Type B pancreatic cell (in vitro differentiated cells): ENCODE measurements at places on chromosomes 16 and 17. TPM values are rescaled to one million over a fixed set of nuclear protein-coding genes. Genes with fewer than 3 reads are reported as not detected.
A peak's percentile ranks its signal among the peaks of the same experiment; 100 is the strongest.

GRCh38 chr17:57666946-57667345, 78.2 kb downstream of the CCDC182 start:
- H3K4me1 ChIP-seq = peaks cover 68% of the 10 kb centered on the region
- peak; percentile 50 for DNase-seq
- H3K27ac ChIP-seq = no peak overlapping the region
- H3K36me3 ChIP-seq = peaks cover 12% of the 10 kb centered on the region

- H3K27me3 ChIP-seq = no peaks in the 10 kb centered on the region
- no peak overlapping the region for H3K27ac ChIP-seq
- DNase-seq = no peak
- no peak overlapping the region for H3K4me3 ChIP-seq
- H3K36me3 ChIP-seq = no peaks in the 10 kb centered on the region
Measured at GRCh38 chr17:55571095-55571494, 59.8 kb upstream of the SMIM36 start.

GRCh38 chr17:21511363-21512195, 135.4 kb downstream of the KCNJ12 start:
- no peak overlapping the region for H3K27ac ChIP-seq
- H3K4me3 ChIP-seq = peak overlapping the region; percentile 71
- DNase-seq = peak; percentile 85
- H3K27me3 ChIP-seq = peaks cover 55% of the 10 kb centered on the region

DNA sequence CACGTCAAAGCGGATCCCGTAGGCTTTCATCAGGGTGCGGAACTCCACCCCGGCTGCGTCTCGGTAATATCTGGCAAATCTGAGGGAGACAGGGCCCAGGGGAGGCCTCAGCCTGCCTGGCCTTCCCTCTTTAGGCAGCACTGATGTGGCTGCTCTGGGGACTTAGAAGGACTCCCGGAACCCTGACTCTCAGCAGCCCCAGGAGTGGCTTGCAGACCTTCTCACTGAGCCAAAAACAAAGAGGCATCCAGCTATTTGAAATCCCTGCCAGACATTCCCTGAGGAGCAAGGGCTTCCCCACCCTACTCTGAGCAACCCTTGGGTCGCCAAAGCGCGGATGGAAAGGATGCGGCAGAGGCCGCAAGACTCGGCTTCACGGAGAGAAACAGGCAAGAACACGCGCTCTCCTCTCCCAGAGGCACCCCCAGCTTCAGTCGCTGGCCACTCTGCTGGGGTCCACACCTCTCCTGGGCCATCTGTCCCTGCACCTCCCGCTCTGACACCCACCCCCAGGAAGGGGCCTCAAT, 7.9 kb downstream of the P2RX5 start:
- H3K4me3 ChIP-seq = no peak overlapping the region
- H3K36me3 ChIP-seq = no peaks in the 10 kb centered on the region
- H3K27ac ChIP-seq = no peak overlapping the region

DNA sequence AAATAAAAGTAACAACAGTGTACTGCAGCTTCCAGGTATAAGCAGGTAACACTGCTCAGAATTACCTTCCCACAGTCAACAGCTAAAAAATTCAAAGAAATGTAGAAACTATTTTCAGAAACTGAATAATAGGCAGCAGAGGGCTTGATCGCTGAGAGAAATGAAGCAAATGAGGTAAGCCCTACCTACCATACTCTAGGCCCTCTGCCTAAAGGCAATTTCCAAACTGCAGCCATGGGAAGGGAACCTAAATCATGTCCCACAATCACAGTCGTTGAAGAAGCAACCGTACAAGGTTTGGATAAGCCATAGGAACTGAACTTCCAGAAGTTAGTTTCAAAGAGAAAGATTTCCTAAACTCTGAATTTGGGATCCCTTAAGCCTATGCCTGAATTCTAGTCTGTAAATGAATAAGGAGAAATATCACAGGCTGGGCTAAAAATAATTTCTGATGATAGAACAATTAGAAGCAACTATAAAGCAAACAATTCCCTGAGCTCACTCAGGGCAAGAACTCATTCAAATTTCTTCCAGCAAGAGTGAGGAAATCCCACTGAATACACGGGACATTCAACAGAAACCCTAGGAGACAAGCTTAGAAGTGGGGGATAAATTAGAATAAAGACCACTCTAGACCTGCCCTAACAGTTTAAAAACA, 24.5 kb downstream of the NCOR1 start:
- no peak overlapping the region for H3K27ac ChIP-seq
- H3K4me1 ChIP-seq = peaks cover 8% of the 10 kb centered on the region
- no peaks in the 10 kb centered on the region for H3K27me3 ChIP-seq
- H3K36me3 ChIP-seq = peaks cover 22% of the 10 kb centered on the region

GRCh38 chr16:58464047-58464915, 35.7 kb upstream of the NDRG4 start:
- no peaks in the 10 kb centered on the region for H3K36me3 ChIP-seq
- peak overlapping the region; percentile 90 for H3K4me3 ChIP-seq
- DNase-seq = no peak
- peaks cover 3% of the 10 kb centered on the region for H3K4me1 ChIP-seq
- H3K27ac ChIP-seq = peak overlapping the region; percentile 61

- peaks cover 41% of the 10 kb centered on the region for H3K36me3 ChIP-seq
- peak within 1 kb of the TSS; percentile 100 for H3K27ac ChIP-seq
- peak within 1 kb of the TSS; percentile 100 for H3K4me3 ChIP-seq
- peaks cover 22% of the 10 kb centered on the region for H3K4me1 ChIP-seq
- DNase-seq = peak; percentile 96
Measured at GRCh38 chr17:81512562-81513371, at the start of gene ACTG1. ACTG1 (minus strand) TSS chr17:81512799; CDS start chr17:81512354, 445 bp downstream.

- DNase-seq = no peak
- H3K36me3 ChIP-seq = peaks cover 3% of the 10 kb centered on the region
- H3K27ac ChIP-seq = no peak overlapping the region
Measured at GRCh38 chr16:68357923-68358322, 47.1 kb downstream of the PRMT7 start.

GRCh38 chr17:9028988-9029570, 7.8 kb downstream of the NTN1 start:
- H3K36me3 ChIP-seq = peaks cover 12% of the 10 kb centered on the region
- H3K4me1 ChIP-seq = peaks cover 28% of the 10 kb centered on the region
- DNase-seq = peak; percentile 24

GRCh38 chr16:88458039-88458772, 5.1 kb downstream of the ZFPM1 start:
- peaks cover 10% of the 10 kb centered on the region for H3K4me1 ChIP-seq
- no peaks in the 10 kb centered on the region for H3K27me3 ChIP-seq
- no peak overlapping the region for H3K27ac ChIP-seq
- no peaks in the 10 kb centered on the region for H3K36me3 ChIP-seq
- H3K4me3 ChIP-seq = no peak overlapping the region

DNA sequence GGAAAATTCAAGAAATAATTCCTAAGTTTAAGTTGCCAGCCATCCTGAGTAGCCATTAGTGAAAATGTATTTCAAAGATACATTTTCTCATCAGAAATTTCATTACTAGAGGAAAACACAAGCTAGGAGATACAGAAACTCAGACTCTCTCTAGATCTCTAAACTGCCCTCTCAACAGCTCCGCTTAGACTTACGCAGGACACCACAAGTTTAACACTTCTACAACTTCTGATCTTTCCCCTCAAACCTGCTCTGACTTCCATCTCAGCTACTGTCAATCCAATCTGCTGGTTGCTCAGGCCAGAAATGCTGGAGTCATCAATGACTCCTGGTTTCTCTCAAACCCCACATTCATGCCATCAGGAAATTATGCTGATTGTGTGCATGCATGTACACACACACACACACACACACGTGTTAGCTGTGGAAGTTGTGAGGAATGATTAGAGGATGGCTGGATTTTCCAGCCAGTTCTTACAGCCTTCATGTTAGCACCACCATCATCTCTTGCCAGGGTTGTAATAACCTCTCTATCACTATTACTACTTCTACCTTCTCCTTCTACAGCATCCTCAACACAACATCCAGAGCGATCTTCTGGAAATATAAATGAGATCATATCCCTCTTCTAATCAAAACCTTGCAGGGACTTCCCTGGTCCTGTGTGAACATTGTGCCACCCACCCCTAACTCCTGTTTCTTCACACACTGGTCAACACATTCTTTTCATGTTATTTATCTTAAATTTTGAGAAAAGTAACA, 47.1 kb downstream of the COX10 start:
- H3K36me3 ChIP-seq = peaks cover 21% of the 10 kb centered on the region
- no peaks in the 10 kb centered on the region for H3K27me3 ChIP-seq
- no peak for DNase-seq
- no peak overlapping the region for H3K27ac ChIP-seq

DNA sequence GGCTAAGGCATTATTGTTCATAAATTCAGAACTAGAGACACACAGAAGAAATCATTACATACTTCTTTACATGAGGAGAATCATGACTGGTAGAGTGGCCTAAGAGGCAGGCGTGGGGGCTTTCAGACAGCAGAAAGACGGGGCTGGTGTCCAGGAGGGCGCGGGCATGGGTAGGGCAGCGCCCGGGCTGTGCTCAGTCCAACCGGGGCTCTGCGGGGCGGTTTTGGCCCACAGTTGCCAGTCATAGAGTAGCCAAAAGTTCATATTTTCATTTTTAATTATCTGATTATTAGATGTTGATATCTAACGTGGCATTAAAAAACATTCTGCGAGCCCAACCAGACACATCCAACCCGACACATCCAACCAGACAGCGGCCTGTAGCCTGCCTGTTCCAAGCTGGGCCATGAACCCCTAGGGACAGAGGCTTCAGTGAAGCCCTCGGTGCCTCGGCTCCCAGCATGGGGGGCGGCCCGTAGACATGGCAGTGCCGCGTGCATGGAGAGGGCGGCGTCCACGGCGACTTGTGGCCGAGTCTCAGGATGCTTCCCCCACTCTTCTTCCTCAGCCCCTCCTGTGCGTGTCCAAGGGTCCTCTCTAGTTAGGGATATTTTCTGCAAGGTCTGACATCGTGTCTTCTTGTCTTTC, 162.4 kb upstream of the CHMP6 start:
- H3K4me1 ChIP-seq = peaks cover 28% of the 10 kb centered on the region
- H3K4me3 ChIP-seq = no peak overlapping the region
- peaks cover 4% of the 10 kb centered on the region for H3K36me3 ChIP-seq
- H3K27me3 ChIP-seq = no peaks in the 10 kb centered on the region
- H3K27ac ChIP-seq = no peak overlapping the region
- DNase-seq = no peak

- peaks cover 66% of the 10 kb centered on the region for H3K27me3 ChIP-seq
- H3K36me3 ChIP-seq = no peaks in the 10 kb centered on the region
- H3K4me1 ChIP-seq = no peaks in the 10 kb centered on the region
- no peak for DNase-seq
- H3K27ac ChIP-seq = no peak overlapping the region
- H3K4me3 ChIP-seq = no peak overlapping the region
Measured at GRCh38 chr17:47776330-47777197, 43.5 kb downstream of the TBX21 start.

DNA sequence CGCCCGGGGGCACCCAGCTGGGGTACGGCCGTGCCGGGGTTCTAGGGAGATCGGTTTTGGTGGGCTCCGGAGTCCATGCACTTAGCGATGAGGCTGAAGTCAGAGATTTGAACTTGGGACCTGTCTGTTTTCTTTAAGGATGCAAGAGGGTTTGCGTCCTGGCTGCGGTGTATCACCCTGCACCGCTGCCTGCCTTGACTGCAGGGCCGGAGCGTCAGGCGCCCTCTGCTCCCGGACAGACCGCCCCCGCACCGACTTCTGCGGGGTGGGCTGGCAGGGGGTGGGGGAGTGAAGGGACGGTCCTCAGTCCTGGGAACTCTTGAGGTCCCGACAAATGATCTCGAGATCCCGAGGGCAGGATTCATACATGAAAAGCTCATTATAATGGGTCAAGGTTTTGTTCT, 701 bp downstream of the PDP2 start:
- peaks cover 19% of the 10 kb centered on the region for H3K4me1 ChIP-seq
- DNase-seq = no peak
- H3K4me3 ChIP-seq = peak overlapping the region; percentile 99
- no peaks in the 10 kb centered on the region for H3K27me3 ChIP-seq

- H3K27ac ChIP-seq = no peak overlapping the region
- H3K4me1 ChIP-seq = peaks cover 10% of the 10 kb centered on the region
- H3K36me3 ChIP-seq = peaks cover 15% of the 10 kb centered on the region
- no peak for DNase-seq
Measured at GRCh38 chr16:22356930-22357634, 17.3 kb downstream of the CDR2 start.

DNA sequence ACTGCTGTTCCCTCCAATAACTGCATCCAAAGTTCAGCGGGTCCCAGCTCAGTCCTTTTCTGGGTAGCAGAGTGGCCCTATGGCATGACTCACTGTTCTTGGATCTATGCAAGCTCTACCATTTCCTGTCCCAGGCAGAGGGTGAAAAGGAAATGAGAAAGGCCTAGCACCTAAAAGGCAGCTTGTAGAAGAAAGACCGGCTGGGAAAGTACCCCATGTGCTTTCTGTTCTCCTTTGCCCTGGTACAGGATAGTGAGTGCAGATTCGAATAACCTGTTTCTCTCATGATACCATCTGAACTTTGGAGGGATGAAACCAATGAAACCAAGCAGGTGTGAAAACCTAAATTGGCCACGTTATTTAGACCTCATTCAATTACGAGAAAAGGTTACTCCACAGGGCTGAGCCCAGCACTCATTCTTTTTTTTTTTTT, 12.7 kb upstream of the HASPIN start:
- H3K4me3 ChIP-seq = no peak overlapping the region
- no peaks in the 10 kb centered on the region for H3K27me3 ChIP-seq

GRCh38 chr17:18988546-18989173, 15.9 kb downstream of the FAM83G start:
- no peak overlapping the region for H3K4me3 ChIP-seq
- no peaks in the 10 kb centered on the region for H3K4me1 ChIP-seq
- H3K27ac ChIP-seq = no peak overlapping the region
- DNase-seq = no peak
- H3K27me3 ChIP-seq = no peaks in the 10 kb centered on the region
- no peaks in the 10 kb centered on the region for H3K36me3 ChIP-seq

GRCh38 chr17:81582749-81583148, 30.6 kb upstream of the FAAP100 start:
- H3K4me3 ChIP-seq = no peak overlapping the region
- no peak for DNase-seq
- no peaks in the 10 kb centered on the region for H3K27me3 ChIP-seq
- H3K27ac ChIP-seq = no peak overlapping the region
- peaks cover 30% of the 10 kb centered on the region for H3K36me3 ChIP-seq
- peaks cover 3% of the 10 kb centered on the region for H3K4me1 ChIP-seq

- H3K4me1 ChIP-seq = peaks cover 12% of the 10 kb centered on the region
- H3K36me3 ChIP-seq = peaks cover 18% of the 10 kb centered on the region
- H3K4me3 ChIP-seq = no peak overlapping the region
- H3K27me3 ChIP-seq = no peaks in the 10 kb centered on the region
- H3K27ac ChIP-seq = no peak overlapping the region
Measured at GRCh38 chr16:75617121-75617520, 6.0 kb downstream of the ADAT1 start.

- H3K36me3 ChIP-seq = peaks cover 43% of the 10 kb centered on the region
- no peaks in the 10 kb centered on the region for H3K27me3 ChIP-seq
- H3K4me1 ChIP-seq = peaks cover 28% of the 10 kb centered on the region
- no peak for DNase-seq
Measured at GRCh38 chr17:16443511-16444257, 28.3 kb downstream of the TRPV2 start.

WWP2 gene
- 37.2 and 38.8 TPM in 2 replicates for total RNA-seq

RGS11 gene
- total RNA-seq = 6.6 and 8.8 TPM in 2 replicates

HNF1B gene
- total RNA-seq = 10.6 and 19.0 TPM in 2 replicates

GP1BA gene
- total RNA-seq = not detected in 2 replicates

KNOP1 gene
- 44.1 and 54.9 TPM in 2 replicates for total RNA-seq

OR1A1 gene
- not detected in 2 replicates for total RNA-seq

SLFN13 gene
- 14.3 and 17.1 TPM in 2 replicates for total RNA-seq

PABPN1L gene
- 0.31 TPM in 1 of 2 replicates, not detected in the other for total RNA-seq

OTOP2 gene
- 0.12 TPM in 1 of 2 replicates, not detected in the other for total RNA-seq

C17orf107 gene
- 4.4 and 9.3 TPM in 2 replicates for total RNA-seq

HAS3 gene
- total RNA-seq = 1.5 and 3.7 TPM in 2 replicates

GPR142 gene
- total RNA-seq = 4.1 and 8.8 TPM in 2 replicates

NHLRC4 gene
- 0.52 and 1.4 TPM in 2 replicates for total RNA-seq

CFAP97D1 gene
- total RNA-seq = not detected in 2 replicates

SLC43A2 gene
- total RNA-seq = 23.5 and 28.6 TPM in 2 replicates

HOXB13 gene
- 0.59 TPM in 1 of 2 replicates, not detected in the other for total RNA-seq

PLCG2 gene
- 12.4 and 31.1 TPM in 2 replicates for total RNA-seq

LGALS9B gene
- total RNA-seq = 0.29 and 0.36 TPM in 2 replicates
